Activated T-cell treated with anti-CD3 and anti-CD28 coated beads, Interleukin-2, amount 50 U/mL, for 72 hours (primary cell): ENCODE measurements at places on chromosomes 7 and 10.

GRCh38 chr10:77011874-77012811 lies 625.5 kb downstream of the KCNMA1 start:
- no peak for DNase-seq

- no peak for DNase-seq
Observed at GRCh38 chr10:104501864-104502579, 139.1 kb upstream of the SORCS3 start.

- DNase-seq, result no peak
Observed at GRCh38 chr7:33671531-33672262, 233.6 kb upstream of the BMPER start.

GRCh38 chr10:8130973-8131911 lies 76.8 kb downstream of the GATA3 start:
- peak; percentile 64 for DNase-seq

DNA sequence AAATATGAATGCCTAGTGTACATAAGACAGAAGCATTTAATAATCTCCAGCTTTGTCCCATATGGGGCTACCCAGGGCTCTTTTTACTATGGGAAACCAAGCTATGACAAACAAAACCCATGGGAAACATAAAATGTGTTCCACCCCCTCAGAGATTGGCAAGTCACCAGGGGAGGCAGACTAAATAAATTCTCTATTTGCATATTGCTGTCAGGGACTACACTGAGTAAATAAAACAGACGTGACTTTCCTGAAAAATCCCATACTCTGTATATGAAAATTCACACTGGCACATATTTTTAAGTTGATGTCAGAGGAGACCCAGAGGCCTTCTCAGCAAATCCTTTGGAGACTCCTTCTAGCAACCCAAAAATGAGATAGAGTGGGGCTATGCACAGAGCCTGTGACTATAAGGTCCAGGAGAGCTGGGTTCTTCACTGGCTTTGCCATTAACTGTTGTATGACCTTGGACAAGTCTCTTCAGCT lies 44.0 kb upstream of the HPSE2 start:
- DNase-seq, result no peak

GRCh38 chr10:44261710-44262455 lies 123.0 kb downstream of the CXCL12 start:
- DNase-seq, result no peak

DNA sequence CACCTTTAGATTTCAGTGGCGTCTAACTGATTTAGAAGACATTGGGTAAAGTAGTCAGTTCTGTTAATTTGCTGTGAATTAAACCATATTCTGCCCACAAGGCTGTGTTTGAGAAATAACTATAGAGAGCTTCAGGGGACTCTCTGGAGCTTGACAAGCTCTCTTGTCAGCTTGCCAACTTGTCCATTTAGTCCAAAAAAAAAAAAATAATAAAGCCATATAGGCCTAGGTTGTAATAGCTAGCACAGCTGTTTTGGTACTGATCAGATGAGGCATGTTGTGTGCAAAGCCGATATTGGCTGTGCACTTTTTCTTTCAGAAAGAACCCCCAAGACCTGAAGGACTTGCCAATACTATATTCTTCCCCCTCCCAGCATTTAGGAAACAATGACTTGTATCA lies 20.2 kb upstream of the ZNF282 start:
- no peak for DNase-seq

GRCh38 chr10:77888356-77888703 lies 38.2 kb downstream of the DLG5 start:
- no peak for DNase-seq

GRCh38 chr10:8463853-8464252 lies 409.4 kb downstream of the GATA3 start:
- DNase-seq, result no peak

DNA sequence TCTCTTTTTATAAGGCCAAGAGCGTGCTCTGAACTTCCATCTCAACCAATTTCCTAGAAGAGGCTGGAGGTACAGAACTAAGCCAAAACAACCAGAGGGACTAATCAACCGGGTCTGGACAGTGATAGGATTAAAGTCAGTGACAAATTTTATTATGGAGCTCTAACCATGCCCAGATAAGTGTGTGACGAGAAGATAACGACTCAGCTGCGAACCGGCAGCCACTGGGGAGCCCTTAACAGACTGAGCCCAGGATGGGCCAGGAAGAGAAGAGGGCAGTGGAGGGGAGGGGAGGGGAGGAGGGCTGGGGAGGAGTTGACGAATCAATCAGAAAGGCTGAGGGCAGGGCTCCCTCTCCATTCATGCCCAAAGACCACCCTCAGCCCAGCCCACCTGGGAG lies 119.9 kb downstream of the PLXNA4 start:
- no peak for DNase-seq

DNA sequence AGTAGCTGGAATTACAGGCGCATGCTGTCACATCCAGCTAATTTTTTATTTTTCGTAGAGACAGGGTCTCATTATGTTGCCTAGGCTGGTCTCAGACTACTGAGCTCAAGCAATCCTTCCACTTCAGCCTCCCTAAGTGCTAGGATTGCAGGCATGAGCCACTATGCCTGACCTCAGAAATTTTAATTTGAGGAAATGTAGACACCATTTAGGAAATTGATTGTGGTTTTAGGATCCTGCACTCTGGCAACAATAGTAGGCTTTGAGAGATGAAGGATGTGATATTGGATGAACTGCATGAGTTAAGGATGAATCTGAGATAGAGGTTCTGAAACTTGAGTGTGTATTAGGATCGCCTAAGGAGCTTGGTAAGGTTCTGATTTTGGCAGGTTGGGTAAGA lies 66.5 kb downstream of the PPP1R9A start:
- no peak for DNase-seq

GRCh38 chr7:84081973-84082522 lies 112.5 kb downstream of the SEMA3A start:
- no peak for DNase-seq

DNA sequence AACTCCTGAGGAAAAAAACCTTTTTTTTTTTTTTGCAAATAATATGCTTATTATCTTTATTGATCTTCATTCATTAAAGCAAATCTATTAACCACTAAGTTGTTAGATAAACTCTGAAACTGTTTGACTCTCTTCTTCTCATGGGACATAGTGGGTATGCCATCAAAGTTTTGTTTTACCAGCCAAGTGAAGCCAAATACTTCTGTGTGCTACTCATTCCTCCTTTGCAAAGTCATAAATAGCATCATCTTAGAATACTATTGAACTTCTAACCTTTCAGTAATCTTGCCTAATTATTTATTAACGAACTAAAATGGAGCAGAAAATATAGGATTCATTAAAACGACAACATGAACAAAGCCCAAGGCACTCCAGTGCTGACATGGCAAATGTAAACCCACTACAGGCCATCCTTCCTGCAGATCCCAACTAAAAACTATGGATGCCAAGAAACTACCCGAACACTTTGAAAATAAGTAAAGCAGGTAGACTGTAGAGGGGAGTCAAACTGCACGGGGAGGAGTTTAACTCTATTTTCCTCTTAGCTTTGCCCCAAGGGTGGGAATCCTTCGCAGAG lies 61.2 kb upstream of the ODAD2 start:
- no peak for DNase-seq

DNA sequence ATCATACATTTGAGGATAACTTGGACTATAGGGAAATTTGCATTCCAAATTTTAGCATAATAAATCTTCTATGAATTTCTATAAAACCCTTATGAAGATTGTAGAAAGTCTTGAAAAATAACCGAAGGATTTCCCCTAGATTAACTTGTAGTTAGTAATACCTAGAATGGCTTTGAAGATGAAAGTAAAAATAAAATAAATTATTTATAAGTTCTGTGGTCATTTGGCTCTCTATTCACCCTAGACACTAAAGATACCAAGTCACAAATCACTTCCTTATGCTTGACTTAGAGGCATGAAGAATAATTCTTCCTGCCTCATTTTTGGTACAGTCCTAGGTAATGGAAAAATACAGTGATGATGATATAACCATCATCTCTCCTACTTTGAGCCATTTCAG lies 79.3 kb downstream of the CSTF2T start:
- no peak for DNase-seq

DNA sequence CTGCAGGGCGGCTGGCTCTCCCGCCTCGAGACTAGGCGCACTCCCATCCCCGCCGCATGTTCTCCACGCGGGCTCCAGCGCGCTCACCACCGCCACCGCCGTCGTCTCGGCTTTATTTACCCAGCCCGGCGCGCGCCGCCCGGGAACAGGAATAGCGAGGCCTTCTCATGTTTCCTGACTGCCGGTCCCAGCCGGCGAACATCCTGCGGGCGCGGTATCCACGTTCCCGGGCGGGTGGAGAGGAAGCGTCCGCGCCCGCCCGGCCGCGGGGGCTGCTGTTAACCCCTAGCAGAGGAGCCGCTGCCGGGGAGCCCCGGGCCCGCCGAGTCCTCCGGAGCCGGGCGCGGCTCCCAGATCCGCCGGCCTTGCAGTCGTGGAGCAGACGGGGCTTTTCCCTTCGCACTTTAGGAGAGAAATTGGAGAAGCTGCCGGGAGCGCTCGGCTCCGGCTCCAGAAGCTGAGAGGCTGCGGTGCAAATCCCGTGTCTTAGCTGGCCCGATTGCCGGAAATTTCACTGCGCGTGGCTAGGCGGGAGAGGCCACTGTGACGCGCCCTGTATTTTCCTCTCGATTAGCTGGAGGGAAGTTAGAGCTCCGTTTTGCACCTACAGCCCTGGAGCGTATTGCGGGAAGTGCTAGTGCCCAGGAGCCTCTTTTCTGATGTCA lies at the start of gene MKX:
TSS of gene MKX (minus strand) at position 88 of the 665 bp plus-strand sequence. CDS start 2,404 bp downstream, outside the sequence.
- DNase-seq, result peak; percentile 25

- peak; percentile 63 for DNase-seq
Observed at GRCh38 chr10:22651276-22651980, 63.0 kb downstream of the PIP4K2A start.

- no peak for DNase-seq
Observed at GRCh38 chr7:115708013-115708341, 322.6 kb downstream of the TFEC start.

GRCh38 chr7:18019555-18019954 lies 8.1 kb downstream of the PRPS1L1 start:
- DNase-seq, result no peak

GRCh38 chr10:4041635-4042034 lies 256.6 kb upstream of the KLF6 start:
- DNase-seq, result no peak

DNA sequence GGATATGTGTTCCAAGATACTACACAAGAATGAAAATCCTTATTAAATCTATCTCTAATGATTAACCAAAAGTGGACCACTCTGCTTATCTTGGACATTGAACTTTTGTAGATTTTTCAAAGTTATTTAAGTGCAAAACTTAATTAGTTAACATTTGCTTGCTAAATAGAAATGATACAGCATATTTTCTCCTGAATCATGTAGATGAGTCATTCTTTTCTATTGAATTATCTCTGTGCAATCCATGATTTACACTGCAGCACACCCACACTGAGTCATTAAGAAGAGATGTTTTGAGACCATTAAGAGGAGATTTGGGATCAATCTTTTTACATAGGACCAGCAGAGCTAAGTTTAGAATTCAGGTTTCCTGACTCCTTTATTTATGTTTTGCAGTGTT lies 6.6 kb upstream of the ABCC2 start:
- no peak for DNase-seq

GRCh38 chr7:6432781-6433180 lies 15.0 kb downstream of the DAGLB start:
- DNase-seq, result no peak

GRCh38 chr10:66927251-66927935 lies 1.6 kb downstream of the LRRTM3 start:
- DNase-seq, result no peak

GRCh38 chr7:15674586-15674985 lies 11.9 kb downstream of the MEOX2 start:
- no peak for DNase-seq

DNA sequence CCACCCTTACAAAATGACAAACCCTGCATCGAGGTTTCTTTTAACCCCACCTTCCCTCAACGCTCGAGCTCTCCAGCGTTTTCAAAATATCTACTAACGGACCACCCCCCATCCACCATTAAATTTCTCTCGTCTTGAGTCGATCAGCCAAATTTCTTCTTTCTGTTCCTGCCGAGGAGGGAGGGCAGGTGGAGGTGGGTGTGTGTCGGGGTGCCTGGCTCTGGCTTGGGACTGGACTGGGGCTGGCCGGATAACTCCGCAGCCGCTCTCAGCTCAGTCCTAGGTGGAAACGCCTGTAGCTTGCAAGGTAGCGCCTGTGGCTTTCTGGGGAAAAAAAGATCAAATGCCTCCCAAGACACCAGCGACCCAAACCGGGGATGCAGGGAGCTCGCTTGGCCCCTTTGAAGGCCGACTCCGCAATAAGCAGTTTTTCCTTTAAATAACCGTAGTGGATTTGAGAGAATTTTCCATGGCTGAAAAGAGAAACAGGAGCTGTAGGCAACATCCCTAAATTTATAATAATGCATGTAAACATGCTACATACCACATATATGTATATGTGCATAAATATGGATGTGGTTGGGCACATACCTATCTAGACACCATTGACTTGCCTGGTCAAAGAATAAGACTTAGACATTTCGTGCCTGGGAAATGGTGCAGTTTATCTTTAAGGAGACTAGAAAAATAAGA lies 1.9 kb upstream of the TMEM178B start:
- DNase-seq, result peak; percentile 3

DNA sequence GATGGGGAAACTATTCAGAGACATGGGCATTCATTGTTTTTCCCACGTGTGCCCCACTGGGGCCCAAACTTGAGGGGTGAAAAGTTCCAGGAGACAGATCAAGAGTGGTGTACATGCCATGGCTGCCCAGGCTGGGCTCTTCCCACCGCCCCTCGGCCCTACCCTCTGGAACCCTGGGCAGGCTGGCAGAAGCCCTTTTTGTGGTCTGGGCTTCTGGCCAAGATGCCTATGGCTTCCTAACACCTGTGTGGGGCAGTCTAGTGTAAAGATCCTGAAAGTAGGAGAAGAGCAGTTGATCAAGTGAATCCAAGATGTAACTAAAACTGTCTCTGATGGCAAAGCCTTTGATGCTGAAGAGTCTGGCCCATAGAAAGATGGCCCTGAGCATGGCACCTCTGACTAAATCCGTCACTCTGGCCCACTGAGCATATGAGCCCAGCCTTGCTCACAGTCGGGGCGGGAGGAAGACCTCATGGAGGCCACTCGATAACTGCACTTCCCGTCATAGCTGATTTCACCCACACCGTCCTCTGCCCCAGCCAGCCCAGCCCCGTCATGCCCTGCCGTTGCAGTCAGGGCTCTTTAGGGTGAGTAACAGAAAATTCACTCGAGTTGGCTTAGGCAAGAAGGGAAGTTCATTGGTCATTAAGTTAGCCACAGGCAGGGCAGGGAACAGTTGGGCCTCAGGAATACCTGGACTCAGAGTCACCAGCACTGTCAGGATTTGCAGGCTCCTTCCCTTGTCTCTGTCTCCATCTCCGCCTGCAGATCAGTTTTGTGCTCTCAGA lies 37.9 kb upstream of the MTPAP start:
- DNase-seq, result no peak

GRCh38 chr10:29068302-29068701 lies 220.6 kb upstream of the LYZL1 start:
- DNase-seq, result no peak

GRCh38 chr7:101238226-101239182 lies 902 bp upstream of the CLDN15 start:
- no peak for DNase-seq
